Activated naive CD8-positive, alpha-beta T cell treated with anti-CD3 and anti-CD28 coated beads for 36 hours (primary cell): ENCODE measurements at places on chromosomes 1 and 21. TPM values are rescaled to one million over a fixed set of nuclear protein-coding genes. Genes with fewer than 3 reads are reported as not detected.

Gene ITGB3BP
- total RNA-seq: 60.2 TPM

Gene ECM1
- 0.88 TPM for total RNA-seq

Gene FCRL1
- 1.0 TPM for total RNA-seq

Gene SLC30A2
- not detected for total RNA-seq

Gene DIP2A
- total RNA-seq: 19.0 TPM

Gene ANKRD45
- 0.14 TPM for total RNA-seq
